Neural crest cell (in vitro differentiated cells): ENCODE measurements at places on chromosomes 13 and 19.
A peak's percentile ranks its signal among the peaks of the same experiment; 100 is the strongest.

GRCh38 chr13:44311011-44311780, 62.4 kb upstream of the SERP2 start:
- no peak for DNase-seq

DNA sequence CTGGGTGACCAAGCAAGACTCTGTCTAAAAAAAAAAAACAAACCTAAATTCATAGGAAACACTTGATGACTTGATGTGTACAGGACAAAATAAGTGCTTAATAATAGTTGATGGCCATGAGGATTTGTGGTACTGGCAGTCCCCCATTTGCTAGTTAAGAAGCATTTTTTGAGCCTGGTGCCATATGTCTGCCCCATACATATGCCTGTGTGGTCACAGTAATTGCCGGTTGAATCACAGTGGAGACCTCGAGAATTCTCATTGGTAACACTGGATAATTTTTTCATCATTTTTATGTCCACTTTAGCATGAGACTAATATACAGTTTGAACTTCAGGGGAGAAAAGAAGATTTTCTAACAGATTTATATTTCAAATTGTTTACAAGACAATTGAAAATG, 79.2 kb downstream of the LRCH1 start:
- DNase-seq: no peak

DNA sequence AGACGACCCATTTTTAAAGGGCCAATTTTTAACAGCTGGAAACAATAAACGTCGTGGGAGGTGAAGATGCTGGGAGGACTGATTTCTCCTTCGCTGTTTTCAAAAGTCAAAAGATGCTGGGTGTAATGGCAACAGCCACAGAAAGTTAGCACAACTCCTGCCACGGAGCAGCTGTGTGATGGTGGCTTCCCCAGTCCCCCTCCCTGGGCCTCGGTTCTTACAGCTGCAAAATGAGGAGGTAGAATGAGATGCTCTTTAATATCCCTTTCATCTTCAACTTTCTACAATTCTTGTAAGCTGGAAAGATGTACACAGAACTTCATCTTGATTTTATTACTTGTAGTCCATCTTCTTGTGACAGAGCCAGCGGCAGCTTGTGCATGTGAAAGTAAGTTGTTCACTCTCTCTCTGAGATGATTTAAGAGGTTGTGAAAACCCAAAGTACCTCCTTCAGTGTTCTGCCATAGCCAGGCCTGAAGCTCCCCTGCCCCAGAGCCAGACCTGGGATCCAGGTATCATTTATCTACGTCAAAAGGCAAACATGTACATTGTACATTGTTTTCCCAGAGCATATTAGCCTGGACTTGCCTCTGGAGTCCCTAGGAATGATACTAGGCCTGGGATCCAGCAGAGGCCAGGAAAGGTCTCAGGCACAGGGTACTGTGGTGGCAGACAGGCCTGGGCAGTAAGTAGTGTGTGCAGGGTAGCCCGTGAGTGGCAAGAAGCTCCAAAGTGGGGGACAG, 3.4 kb upstream of the UBE2L5 start:
- no peak for DNase-seq

DNA sequence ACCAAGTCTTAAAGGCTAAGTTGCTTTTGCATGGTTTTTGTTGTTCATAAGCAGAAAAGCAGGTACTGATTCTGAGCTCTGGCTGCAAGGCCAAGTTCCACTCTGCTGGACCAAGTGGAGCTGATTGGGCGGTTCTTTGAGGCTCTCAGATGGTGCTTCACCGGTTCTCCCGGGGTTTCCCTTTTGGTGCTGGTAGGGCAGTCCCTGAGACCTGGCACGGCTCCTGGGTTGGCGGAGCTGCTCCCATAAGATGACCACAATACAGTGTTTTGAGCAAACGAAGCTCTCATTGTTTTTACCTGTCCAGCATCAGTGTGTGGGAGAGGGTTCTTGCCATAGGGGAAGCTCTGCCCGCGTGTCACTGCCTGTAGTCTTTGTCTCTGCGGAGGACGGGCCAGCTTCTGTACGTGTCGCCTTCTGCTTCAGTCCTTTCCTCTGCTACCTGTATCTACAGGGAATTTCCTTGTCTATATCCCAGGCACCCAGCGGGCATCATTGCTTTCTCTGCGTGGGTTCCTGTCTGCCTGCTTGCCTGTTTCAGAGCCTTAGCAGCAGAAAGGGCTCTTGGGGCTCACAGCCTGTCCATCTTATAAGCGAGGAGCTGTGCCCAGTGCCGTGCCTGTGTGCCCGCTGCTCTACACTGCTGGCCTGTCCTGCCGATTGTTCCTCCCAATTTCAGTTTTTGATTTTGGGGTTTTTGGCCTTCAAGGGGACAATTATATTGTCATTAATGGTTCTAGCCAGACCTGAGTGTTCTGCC, 2.3 kb downstream of the U2AF2 start:
- no peak for DNase-seq

- DNase-seq: no peak
Observed at GRCh38 chr19:10688545-10689280, 12.5 kb upstream of the QTRT1 start.

DNA sequence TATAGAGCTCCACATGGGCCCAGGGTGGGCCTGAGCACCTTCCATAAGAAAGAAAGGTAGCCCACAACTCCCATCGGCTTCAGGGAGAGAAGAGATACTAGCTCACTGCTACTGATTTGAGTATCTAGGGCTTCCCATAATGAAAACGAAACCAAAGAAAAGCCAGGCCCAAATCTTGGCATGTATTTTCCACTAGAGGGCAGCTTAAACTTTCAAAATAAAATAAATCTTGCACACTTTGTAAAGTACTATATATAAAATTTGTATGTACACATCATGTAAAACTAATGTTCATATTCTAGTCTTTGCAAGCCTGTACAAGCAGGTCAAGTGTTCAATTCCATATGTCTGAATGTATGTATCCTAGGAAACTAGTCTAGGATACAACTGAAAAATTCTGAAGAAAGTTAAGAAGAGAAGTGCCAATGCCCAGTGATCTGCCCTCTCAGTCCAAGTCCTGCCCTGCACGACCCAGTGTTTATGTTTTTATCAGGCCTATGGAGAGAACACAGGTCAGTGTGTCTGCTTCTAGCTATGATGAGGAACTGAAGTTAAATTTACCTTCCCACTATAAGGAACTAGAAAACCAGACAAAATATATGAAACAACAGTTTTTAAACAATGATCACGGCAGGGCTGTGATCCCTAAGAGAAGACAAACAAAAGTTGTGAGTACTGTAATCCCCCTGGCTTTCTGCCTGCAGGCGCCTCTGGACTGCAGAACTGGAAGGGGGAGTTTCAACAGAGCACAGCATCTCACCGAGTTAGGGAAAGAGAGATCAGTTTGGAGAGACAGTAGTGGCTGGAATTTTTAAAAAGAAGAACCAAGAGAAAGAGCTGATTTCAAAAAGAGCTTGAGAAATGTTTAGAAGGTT, 475.7 kb downstream of the UQCRFS1 start:
- DNase-seq: no peak

DNA sequence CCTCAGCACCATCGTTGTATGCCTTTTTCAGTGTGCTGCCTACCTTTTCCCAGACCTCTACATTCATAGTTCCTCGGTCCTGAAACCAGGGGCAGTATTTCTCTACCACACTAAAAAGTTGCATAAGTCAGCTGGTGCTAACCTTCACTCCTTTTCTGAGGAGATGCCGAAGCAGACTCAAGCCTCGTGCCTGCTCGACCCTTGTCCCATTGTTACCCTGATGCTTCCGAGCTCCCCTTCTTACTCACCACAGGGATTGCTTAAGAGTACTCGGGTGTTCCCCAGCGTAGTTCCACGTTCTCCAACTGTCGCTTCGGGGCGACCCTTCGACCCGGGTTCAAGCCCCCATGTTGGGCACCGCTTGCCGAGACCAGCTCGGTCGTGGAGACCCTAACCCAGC, 19.0 kb upstream of the IL17D start:
- no peak for DNase-seq

DNA sequence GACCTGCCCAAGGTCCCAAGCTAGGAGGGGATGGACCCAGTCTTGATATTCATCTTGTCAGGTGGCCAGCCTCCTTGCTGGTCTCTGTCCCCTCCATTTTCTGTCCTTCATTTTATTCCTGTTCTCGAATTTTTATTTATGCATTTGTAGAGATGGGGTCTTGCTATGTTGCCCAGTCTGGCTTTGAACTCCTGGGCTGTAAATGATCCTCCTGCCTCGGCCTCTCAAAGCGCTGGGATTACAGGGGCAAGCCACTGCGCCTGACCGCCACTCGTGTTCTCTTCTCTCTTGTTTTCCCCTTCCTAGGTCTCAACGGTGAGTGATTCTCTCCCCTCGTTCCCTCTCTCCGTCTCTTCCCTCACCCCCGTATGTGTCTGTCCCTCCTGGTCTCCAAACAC, 10.6 kb upstream of the TPRX2 start:
- DNase-seq: no peak

GRCh38 chr19:30156646-30157045, 214.6 kb downstream of the URI1 start:
- no peak for DNase-seq

DNA sequence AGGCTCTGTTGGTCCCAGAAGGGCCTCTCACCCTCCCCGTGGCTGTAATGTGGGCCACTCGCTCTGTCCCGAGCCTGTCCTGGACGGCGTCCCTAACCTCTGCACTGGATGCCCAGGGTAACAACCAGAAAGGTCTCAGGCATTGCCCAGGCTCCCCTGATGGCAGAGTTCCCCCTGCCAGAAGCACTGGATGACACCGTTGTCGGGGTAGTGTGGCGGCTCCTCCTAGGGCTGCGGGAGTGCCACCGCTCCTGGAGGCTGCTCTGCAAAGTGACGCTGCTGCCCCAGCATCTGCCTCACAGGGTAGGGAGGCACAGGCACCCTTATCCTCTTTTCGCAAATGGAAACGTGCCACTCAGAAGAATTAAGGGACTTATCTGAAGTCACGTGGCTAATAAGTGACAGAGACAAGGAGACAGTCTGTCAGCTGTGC, 32.0 kb downstream of the MPHOSPH8 start:
- no peak for DNase-seq

- no peak for DNase-seq
Observed at GRCh38 chr13:30711375-30711774, 24.0 kb upstream of the ALOX5AP start.

DNA sequence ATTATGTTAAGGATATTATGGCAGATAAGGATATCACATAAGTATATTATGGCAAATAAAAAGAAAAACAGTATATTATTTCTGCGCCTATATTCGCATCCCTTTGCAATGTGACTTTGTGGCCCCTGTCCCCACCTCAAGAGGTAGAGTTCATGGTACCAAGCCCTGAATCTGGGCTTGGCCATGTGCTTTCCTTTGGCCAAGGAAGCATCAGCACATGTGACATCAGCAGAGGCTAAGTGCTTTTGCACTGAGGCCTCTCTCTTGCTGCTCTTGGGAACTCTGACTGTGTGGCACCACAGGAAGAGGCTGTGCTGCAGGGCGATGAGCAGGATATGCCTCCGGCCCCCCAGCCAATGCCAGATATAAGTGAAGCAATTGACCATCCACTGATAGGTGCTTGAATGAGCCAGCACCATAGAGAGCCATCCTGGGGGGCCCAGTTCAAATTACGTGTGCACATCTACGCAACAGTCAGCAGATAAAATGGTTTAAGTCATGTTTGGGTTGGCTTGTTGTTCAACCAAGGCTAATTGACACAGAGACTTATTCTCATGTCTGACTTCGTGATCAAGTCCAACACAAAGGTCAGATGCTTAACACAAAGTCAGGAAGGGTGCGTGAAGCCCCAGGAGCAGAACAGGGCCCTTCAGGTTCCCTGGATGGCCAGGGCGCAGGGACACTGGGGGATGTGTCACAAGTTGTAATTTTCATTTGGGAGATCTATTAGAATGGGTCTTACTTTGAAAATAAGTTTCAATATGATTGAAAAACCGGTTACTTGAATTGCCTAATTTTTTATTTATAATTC, 173.3 kb downstream of the COL4A1 start:
- DNase-seq: no peak

DNA sequence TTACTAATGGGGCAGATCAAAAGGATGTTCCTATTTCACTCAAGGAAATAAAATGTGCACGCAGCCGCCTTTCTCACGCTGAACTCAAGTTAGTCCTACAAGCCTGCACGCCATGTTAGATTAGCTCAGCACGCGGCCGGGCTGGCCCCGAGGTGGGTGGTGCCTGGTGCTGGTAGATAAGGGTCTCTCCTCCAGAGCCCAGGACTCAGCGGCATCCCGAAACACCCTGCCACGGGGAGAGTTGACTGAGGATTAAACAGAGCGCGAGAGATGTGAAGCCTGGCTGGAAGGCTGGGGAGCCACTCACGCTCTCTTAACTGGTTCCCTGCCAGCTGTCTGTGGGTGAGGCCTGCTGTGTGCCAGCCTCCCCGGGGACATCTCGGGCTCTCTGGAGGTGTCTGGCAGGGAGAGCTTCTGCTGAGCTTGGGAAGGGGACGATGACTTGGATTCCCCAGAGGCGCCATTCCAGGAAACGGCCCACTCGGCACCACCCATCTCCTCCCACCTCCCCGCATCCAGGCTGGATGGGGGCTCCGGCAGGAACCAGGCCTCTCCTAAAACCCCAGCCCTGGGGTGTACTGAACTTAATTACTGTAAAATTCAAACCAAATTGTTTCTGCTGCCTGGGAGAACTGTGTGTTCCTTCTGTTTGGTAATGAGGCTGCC, 122.2 kb downstream of the KDM4B start:
- DNase-seq: no peak

DNA sequence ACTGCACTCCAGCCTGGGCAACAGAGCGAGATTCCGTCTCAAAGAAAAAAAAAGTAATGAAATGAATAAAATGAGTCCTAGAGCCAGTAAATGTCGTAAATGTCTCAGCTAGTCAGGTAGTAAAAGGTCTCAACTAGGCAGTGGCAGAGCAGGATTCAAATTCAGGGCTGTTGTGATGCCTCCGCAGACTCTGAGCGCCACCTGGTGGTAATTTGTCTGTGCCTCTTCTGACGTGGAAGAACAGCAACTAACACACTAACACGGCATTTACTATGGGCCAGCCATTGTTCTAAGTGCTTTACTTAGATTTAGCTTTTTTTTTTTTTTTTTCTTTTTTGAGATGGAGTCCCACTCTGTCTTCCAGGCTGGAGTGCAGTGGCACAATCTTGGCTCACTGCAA, 30.2 kb downstream of the CYP2F1 start:
- DNase-seq: peak; percentile 80
